Liver (tissue), 10 donors: ENCODE measurements at places on chromosomes 3 and 15. TPM values are rescaled to one million over a fixed set of nuclear protein-coding genes. Genes with fewer than 3 reads are reported as not detected.

Gene ARID3B
- 6.6 TPM for total RNA-seq

Gene AGTR1
- total RNA-seq = 52.2 TPM

Gene ATP13A5
- not detected for total RNA-seq

Gene C3orf85
- 8.5 TPM for total RNA-seq

Gene LRTM1
- total RNA-seq = not detected

Gene SST
- total RNA-seq = not detected

Gene GRK7
- not detected for total RNA-seq

Gene SLC12A1
- 0.42 TPM for total RNA-seq

Gene APPL1
- total RNA-seq = 19.0 TPM

Gene TTC23
- total RNA-seq = 9.9 TPM

Gene AQR
- total RNA-seq = 11.6 TPM

Gene PIERCE2
- total RNA-seq = not detected

Gene FGF7
- not detected for total RNA-seq

Gene GRIP2
- 0.33 TPM for total RNA-seq

Gene KNG1
- 605 TPM for total RNA-seq

Gene INO80
- total RNA-seq = 14.1 TPM

Gene WNT5A
- total RNA-seq = 1.3 TPM

Gene IL16
- total RNA-seq = 4.7 TPM

Gene ZNF385D
- total RNA-seq = 0.50 TPM

Gene MYO5C
- 8.6 TPM for total RNA-seq

Gene CCDC54
- total RNA-seq = not detected

Gene XIRP1
- not detected for total RNA-seq

Gene AADAC
- total RNA-seq = 321 TPM

Gene MST1R
- 0.42 TPM for total RNA-seq

Gene CCDC80
- 1.2 TPM for total RNA-seq

Gene ZNF80
- total RNA-seq = not detected

Gene SNTN
- total RNA-seq = not detected

Gene CGGBP1
- 45.3 TPM for total RNA-seq

Gene DZIP1L
- total RNA-seq = 1.6 TPM

Gene RAD51
- total RNA-seq = 0.25 TPM

Gene GOLGA8Q
- total RNA-seq = 2.7 TPM

Gene SERINC4
- not detected for total RNA-seq

Gene HYAL2
- total RNA-seq = 57.6 TPM
